ENCODE measurements at places on chromosomes 4 and X.
A peak's percentile ranks its signal among the peaks of the same experiment; 100 is the strongest.

- no peak for DNase-seq
These were observed 21.4 kb downstream of the FGFRL1 start for GRCh38 chr4:1032861-1033260.

- DNase-seq, result no peak
These were observed 23.3 kb downstream of the PRKX start for GRCh38 chrX:3690140-3690539.

DNA sequence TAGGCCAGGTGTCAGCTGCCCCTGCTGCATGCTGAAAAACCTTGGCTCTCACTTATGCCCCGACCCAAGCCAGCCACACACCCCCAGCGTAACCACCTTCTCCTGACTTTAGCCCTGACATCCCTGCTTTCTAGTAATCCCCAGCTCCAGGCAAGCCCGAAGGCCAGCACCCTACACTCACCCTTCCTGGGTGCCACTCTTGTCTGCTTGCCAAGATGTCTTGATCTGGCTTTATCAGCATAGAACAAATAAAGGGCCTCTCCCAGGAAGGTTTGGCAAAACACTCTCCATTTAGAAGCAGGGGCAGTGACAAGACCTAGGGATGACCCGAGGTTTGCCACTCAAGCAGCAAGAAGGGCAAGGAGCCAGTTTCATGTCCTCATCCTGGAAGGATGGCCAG is 6.8 kb upstream of the MAP9 start:
- no peak for DNase-seq

- DNase-seq, result no peak
These were observed 15.0 kb upstream of the SULT1B1 start for GRCh38 chr4:69775321-69775867.

- no peak for DNase-seq
These were observed 94.9 kb upstream of the UNC5C start for GRCh38 chr4:95643627-95644026.

GRCh38 chrX:134736356-134736755 is 78.1 kb upstream of the PLAC1 start:
- DNase-seq, result no peak

DNA sequence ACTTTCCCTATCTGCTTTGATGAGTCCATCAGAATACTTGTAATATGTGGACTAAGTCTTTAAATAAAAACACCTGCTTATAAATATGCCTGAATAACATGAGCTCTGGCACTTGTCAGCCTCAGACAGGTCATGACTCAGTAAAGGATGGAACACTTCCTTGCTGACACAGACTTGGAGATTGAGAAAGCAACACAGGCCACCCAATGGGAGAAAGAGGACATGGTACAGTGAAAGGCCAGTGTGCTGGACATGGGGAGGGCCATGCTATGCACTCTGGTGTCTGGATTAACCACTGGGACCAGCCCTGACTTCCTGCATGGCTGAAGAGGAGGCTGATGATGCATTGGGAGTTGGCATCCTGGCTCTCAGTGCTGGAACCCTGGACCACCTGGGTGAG is 149.5 kb downstream of the DHRSX start:
- no peak for DNase-seq

DNA sequence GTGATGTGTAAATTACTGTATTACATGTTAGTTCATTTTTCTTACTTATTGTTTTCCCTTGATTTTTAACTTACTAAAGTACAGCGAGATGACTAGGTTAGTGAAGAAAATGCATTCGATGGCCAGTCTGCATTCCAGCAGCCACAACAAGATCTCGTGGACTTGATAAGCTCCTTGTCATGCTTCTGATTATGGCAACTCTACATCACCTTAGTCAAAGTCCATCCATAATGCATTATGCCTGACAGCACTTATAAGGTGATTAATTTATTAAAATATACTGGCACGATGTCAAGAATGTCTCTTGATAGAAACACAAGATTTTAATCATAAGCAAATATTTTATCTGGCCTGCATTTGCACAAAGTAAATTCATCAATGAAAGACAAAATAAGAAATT is 109.9 kb upstream of the NAP1L5 start:
- no peak for DNase-seq

- no peak for DNase-seq
These were observed 182.2 kb upstream of the KCNIP4 start for GRCh38 chr4:22130741-22131140.

DNA sequence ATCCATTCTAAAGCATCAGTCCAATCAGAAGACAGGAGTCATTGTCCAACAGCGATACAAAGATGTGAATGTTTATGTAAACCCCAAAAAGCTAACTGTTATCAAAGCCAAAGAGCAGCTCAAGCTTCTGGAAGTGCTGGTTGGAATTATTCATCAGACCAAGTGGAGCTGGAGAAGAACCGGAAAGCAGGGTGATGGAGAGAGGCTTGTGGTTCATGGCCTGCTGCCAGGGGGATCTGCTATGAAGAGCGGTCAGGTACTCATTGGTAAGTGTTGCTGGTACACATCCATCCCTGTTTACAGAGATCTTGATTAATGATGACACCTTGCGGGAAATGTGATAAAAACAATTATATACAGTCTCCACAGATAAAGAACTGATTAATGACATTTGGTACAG is 11.0 kb downstream of the INTU start:
- no peak for DNase-seq

DNA sequence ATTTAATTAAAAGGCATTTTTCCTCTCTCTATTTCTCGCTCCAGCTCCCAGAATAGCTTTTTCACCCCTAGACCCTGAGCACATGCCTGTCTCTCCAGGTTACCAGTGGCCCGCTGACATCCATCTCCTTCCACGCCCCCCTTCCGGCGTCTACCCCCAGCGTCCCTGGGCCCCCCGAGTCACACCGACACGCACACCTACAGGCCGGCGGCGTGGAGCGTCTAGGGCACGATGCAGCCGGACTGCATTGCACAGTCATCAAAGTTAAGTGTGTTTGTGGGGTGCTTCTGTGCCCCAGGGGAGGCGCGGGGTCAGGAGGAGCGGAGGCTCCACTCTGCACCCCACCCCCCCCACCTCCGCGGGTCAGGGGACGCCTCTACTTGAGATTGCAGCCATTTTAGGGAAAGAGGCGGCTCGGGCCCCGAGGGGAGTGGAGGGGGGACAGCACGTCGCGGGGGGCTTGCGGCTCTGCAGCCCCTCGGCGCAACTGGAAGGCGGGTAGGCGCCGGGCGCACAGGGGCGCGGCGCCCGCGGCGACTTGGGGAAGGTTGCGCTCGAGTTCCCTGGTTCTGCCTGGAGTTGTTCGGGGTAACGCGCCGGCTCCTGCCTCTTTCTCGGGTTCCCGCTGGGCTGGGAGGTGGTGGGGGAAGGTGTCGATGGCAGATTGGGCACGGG is 112.7 kb downstream of the DHX15 start:
- peak; percentile 7 for DNase-seq

- no peak for DNase-seq
These were observed 187.6 kb downstream of the GUCY2F start for GRCh38 chrX:109294097-109294814.

- no peak for DNase-seq
These were observed 8.7 kb upstream of the HPGDS start for GRCh38 chr4:94351319-94351718.
